ENCODE measurements at places on chromosomes 2 and 18.

DNA sequence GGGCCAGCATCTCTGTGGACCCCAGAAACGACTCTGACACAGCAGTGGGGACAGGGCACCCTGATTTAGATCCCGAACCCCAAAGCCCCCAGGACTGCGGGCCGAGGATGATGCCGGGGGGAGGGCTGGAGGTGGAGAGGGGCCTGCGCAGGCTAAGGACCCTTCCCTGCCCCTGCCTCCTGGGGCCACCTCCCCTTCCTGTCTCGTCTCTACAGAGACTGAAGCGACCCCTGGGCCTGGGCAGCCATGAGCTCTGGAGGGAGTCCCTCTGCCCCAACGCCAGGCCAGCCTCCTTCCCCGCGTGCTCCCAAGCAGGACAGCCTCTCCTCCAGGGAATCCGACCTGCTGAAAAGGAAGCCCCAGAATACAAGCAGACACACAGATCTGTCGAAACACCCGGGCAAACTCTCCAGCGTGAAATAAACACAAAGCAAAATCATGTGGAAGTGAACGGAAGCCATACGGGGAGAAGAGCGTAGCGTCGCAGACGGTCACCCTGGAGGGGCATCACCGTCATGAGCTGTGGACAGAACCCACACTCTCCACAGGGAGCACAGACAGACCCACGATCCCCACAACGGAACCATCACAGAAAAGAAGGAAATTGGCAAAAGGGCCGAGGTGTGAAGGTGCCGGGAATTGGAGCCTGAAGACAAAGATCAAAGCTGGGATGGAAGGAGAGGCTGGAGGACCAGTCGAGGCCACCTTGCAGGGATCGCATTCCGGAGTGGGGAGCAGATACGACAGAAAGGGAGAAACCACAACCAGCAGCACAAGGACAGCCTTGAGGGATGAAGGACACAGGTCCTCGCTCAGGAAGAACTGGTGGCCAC, 51.0 kb upstream of the CTDP1 start:
- no peak for DNase-seq

DNA sequence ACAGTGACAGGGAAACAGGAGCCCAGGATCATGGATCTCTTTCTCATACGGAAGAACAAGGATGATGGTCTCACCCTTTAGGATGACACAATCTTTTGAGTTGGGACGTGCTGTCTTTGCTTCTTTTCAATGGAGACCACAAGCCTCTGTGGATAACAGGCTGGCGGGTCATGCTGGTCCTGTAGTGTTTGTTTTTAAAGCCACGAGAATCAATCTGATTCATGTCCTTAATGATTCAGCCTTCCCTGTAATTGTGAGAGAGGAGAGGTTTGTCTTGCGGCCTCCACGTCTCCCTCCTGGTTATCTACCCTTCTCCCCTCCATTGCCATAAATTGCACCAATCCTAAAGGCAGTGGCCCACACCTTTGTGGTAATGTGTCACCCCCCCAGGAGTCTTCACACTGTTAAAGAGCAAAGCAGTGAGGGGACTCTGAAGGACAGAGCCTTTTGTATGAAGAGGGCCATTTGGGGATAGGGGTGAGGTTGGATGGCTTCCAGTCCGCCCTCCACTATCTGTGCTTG, 87.7 kb upstream of the TGFA start:
- no peak for DNase-seq

DNA sequence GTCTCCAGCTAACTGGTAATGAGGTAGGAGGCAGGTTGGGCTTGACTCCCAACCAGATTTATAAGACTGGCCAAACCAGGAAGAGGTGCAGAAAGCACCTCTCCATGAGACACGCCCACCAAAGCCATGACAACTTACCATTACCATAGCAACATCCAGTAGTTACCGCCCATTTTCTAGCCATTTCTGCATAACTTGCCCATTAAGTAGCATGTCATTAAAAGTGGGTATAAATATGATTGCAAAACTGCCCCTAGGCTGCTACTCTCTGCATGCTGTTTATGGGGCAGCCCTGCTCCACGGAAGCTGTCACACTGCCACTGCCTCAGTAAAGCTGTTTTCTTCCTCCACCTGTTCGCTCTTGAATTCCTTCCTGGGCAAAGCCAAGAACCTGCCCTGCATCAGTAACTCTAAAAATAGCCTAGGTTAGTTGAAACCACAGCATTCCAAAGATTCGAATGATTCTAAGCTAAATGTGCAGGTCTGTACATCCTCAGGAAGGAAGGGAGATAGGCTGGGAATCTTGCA, 131.9 kb downstream of the ATL2 start:
- no peak for DNase-seq

DNA sequence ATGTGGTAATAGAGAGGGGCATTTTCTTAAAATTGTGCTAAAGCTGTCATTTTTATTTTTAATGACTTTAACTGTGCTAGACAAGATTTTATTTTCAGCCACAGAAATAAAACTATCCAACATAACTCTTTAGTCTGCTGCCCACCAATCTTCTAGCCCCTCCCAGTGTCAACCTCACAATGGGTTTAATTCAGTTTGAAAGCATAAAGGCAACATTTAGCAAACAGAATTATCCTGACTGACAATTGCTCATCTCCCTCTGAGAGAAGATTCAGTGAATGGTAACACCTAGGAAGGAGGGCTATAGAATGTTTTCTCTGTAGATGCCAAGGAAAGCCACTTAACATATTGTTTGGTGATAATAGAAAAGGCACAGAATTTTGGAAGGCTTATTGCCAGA, 5.2 kb downstream of the ERMN start:
- no peak for DNase-seq

- DNase-seq, result no peak
These were observed 18.3 kb upstream of the HNRNPLL start for GRCh38 chr2:38621018-38621417.

GRCh38 chr2:57802243-57802642, 244.4 kb upstream of the VRK2 start:
- no peak for DNase-seq

DNA sequence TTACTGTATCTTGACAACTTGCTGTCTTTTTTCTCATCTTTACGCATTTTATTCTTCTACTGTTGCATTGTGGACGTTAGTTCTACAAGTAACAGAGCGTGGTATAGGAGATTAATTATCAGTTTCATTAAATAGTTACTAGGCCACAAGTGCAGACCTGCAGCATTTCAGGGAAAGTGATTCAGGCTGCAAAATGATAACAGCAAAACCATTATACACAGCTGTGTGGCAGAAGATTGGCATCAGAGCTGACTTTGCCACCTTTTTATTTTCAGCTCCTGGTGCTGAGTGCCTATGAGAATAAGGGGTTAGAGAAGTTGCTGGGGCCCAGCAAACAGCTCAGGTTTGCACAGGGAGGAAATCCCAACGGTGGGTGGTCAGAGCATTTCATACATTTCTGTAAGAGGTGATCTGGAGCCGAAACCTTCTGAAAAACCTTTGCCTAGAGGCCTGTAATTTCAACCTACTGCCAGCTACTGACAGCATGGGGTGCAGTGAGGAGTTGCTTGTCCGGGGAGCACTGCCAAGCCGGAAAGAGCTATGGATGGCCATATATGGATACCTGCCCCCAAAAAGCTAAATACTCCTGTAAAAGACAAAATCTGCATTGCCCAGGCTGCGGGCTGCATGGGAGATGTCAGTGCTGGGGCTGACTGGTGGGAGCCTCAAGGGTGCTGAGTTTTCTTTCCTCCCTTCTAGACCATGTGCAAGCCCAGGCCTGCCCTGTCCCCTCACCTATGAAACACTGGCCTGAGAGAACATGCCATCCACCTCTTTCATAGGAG, 2.7 kb upstream of the CCBE1 start:
- no peak for DNase-seq

- no peak for DNase-seq
These were observed 72.9 kb upstream of the TFPI start for GRCh38 chr2:187627153-187627552.

DNA sequence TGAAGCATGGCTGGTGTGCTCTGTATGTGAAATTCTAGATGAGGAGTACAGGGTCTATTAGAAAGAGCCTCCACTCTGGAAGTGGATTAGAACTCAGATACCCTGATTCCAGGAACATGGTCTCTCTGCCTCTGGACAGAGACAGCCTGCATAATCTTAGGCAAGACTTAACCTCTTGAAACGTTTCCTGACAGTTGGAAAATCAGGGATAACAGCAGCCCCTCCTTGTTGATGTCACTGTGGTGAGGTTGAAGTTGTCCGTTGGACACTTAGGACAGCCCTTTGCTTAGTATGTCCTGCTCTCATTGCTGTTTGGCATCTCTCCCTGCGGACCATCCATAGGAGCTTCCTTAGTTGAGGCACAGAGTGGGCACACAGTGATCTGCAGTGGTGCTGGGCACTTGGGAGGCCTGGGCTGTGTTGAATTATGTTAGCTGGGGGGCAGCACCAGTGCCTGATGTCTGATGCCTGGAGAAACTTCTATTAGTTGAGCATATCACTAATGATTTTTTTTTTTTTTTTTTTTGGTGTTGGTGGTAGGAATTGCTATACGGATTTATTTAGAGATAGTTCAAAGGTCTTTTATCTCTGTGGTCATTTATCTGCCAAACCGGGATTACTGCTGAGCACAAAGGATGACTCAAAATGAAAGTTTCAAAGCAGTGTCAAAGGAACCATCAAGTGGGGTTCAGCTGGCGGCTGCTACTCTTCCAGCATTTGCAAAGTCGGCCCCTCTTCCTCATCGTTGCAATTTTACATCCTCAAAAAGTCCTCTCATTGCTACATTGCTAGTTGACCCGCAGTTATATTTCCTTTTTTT, 28.8 kb downstream of the SETBP1 start:
- DNase-seq, result no peak

GRCh38 chr2:71474116-71474743, 20.9 kb downstream of the DYSF start:
- DNase-seq, result no peak

GRCh38 chr2:217208867-217209266, 349.0 kb upstream of the TNP1 start:
- DNase-seq, result no peak

GRCh38 chr18:12001421-12001820, 20.1 kb downstream of the IMPA2 start:
- DNase-seq, result no peak

GRCh38 chr2:182628916-182629315, 87.1 kb upstream of the DNAJC10 start:
- no peak for DNase-seq

DNA sequence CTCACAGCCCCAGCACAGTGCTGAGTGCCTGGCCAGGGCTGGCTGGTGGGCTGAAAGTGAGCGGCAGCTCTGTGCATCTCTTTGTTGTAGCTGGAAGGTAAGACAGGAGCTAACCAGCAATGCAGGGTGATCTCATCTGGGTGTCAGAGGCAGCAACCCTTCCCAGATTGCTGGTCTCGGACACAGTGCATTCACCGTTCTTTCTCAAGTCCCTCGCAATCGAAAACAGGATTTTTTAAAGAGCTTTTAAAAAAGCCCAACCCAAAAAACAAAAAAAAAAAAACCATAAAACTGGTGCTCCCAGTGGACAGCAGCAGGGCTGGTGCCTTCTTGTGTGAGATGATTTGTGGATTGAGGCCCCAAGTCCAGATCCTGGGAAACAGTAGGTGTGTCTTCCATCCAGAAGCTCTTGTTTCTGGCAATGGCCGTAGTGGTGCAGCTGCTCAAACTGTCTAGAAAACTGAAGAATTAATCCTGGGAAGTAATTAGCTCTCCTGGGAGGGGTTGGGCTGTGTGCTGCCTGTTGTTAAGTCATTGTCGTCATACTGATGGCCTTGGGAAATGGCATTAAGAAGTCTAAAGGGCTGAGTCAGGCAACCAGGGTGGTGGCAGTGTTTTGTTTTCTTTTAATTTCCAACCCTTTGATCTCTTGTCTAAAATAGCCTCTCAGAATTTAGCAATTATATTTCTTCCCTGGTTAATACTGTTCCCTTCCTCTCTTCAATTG, 156.7 kb downstream of the KLHL29 start:
- no peak for DNase-seq

- DNase-seq, result no peak
These were observed 154.0 kb upstream of the NFATC1 start for GRCh38 chr18:79241755-79242154.

DNA sequence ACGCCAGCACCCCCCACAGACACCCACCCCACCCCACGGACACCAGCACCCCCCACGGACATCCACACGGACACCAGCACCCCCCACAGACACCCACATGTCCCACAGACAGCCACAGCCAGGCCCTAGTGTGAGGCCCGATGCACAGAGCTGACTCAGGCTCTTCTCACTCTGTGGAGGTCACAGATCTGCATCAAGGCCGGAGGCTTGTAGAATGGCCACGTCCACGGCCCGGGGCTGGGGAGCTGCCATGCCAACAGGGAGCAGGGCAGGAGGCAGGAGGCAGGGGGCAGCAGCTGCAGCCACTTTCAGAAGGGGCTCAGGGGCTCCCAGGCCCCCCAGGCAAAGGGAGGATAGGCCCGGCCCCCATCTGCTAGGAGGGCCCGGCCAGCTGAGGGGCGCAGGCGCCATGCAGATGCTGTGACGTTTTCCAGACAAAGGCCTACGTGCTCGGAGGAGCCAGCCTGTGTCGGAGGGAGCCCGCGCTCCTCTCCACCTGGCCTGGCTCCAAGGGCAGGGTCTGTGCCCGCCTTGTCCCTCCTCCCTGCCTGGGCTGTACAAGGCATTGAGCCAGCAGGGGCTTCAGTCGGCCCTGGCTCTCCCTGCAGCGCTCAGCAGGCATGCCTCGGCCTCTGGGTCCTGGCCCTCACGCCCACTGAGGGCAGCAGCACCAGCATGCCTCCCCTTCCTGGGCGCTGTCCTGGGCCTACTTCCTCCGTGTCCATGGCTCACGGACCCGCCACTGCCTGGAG, 249.0 kb downstream of the TWIST2 start:
- DNase-seq, result no peak

DNA sequence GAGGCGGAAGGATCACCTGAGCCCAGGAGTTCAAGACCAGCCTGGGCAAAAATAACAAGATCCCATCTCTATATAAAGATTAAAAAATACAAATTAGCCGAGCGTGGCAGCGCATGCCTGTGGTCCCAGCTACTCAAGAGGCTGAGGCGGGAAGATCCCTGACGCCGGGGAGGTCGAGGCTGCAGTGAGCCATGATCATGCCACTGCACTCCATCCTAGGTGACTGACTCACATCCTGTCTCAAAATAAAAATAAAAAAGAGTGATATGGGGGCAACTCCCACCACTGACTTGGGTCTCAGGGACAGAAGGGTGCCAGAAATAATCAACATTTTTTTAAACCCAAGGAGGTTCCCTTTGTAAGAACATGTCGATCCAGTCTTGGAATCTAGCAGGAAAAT, 37.6 kb downstream of the ZNF516 start:
- no peak for DNase-seq
